ENCODE measurements at places on chromosomes 12 and 14.

GRCh38 chr14:26810631-26811030, 212.8 kb upstream of the NOVA1 start:
- no peak for DNase-seq

- DNase-seq, result no peak
These were observed 58.3 kb upstream of the NR2C1 start for GRCh38 chr12:95131589-95132340.

DNA sequence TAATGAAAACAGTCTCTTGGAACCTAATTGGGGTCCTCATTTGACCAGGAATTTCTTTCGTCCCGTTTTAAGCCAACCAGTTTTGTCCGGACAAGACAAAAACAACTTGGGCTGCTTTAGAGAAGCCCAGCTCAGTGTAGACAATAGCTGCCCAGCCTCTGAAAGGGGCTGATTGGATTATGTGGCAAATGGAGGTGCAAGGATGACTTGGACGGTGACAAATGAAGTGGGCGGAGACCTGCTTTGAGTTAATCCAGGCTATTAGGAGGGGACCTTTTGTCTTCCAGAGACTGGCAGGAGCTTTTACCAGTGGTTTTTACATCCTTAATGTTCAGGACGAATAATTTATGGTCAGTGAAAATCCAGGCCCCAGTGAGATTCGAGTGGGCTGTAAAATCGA, 4.8 kb downstream of the MEG3 start:
- no peak for DNase-seq

- no peak for DNase-seq
These were observed 86.0 kb downstream of the SETD3 start for GRCh38 chr14:99394602-99395156.

GRCh38 chr12:16691624-16692023, 85.7 kb upstream of the LMO3 start:
- no peak for DNase-seq

- no peak for DNase-seq
These were observed 133.3 kb upstream of the LMNTD1 start for GRCh38 chr12:25686351-25686750.

- DNase-seq, result no peak
These were observed 627 bp downstream of the HOXC8 start for GRCh38 chr12:54009171-54010052.

DNA sequence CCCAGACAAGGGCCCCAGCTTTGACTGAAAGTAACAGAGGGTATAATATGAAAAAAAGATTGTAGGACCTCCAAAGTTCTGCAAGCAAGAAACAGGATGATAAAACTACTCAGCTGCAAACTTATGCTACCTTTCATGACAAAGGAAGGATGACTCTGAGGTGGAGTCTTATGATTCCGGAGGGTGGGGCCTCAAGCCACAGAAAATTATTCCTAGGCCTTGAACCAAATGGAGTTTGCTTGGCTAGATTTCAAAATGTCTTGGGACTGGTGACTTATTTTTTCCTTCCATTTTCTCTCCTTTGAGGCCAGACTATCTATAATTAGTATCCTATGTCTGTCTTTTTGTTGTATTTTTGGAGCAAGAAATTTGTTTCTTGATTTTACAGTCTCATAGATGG, 336.4 kb downstream of the LRIG3 start:
- DNase-seq, result no peak

DNA sequence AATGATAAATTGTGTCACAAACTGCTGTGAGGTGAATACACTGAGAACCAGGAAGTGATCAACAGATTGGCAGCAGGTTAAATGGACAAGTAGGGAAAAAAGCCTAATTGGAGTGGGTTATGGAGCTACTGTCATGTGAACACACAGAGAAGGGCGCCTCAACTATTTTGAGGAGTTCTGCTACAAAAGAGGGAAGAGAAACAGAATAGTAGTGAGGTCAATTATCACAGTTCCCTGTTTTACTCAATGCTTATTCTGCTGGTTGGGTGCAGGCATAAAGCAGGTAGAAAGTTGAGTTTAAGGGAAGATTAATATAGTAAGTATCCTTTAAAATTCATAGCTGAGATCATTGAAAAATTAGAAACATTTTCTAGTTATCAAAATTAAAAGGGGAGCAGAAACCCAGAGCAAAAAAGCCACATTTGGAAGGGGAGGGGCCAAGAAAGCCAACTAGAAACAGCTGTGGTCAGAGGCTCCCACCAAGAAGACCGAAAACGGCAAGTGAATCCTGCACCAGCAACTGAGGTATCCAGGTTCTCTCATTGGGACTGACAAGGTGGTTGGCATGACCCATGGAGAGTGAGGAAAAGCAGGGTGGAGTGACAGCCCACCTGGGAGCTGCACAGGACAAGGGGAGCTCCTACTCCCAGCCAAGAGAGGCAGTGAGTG, 105.7 kb downstream of the ZC3H14 start:
- no peak for DNase-seq

DNA sequence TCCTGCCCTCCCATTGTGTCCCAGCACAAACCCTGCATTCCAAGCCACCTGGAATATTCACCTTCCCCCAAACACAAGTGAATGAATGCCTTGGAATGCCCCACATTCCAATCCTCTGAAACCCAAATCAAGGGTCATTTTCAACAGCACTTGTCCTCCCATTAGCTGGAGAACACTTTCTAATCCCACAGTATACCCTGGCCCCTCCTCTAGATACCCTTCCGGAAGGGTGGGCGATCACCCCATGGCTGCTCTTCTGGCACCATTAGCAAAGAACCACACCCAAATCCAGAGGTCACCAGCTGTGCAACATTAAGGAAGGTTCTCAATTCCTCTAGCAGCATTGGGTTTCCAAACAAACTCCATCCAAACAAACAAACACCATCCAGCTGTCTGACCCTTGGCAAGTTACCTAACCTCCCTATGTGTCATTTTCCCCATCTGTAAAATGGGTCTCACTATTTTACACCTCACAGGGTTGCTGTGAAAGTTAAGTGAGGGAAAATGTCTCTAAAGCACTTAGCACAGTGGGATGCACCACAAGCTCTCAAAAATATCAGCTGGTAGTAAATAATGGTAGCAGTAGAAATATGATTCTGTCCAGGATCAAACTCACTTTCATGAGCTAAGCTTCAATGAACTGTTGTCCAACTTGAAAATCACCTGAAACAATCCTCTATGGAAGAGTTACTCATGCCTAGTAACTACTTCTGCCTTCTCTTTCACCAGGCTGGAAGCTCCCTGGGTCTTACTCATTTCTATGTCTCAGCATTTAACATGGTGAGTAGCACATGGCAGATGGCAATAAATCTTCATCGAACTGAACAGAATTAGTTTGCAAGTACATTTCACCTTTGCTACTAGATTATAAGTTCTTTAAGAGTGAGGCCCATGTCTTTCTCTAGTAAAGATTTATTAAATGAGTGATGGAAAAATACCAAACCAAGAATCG, 5.3 kb downstream of the NUAK1 start:
- DNase-seq, result no peak

GRCh38 chr14:84785996-84786395, 743.9 kb upstream of the FLRT2 start:
- DNase-seq, result no peak

- no peak for DNase-seq
These were observed 145.8 kb downstream of the SLC38A6 start for GRCh38 chr14:61126603-61127498.

DNA sequence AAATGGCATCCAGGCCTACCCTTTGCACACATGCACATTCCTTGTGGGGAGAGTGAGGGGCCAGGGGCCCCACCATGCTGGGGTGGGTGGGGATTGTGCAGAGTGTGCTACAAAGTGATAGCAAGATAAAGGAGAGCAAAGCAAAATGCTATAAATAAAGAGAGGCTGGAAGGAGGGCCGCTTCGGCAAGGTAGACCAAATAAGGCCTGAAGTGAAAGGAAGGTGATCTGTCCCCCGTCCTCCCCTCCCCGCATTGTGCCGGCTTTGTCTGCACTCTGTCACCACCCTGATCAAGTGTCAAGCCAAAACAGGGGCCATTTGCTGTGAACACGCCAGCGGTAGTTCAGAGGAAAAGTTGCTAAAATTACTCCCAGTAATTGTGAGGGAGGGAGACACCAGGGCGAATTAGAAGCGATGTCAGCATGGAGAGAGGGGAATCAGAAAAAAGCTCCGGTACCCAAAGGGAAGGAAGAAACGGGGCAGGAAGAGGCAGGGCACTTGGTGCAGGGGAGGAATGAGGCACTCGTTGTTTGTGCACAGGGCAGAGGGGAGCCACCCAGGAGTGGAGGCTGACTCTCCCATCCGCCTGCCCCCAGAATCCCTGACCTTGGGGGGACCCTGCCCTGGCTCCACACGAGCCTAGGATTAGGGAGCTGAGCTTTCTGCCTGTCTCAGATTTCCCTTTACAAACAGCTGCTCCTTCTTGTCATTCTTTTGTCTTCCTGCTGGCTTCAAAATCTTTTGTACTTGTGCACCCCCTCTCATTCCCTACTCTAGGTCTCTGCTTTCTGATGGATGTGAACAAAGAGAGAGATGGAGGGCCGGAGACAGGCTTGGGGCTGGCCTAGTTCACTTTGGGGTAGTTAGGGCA, 2.9 kb upstream of the MYH7 start:
- DNase-seq, result no peak

GRCh38 chr12:123696646-123697045, 15.5 kb upstream of the ATP6V0A2 start:
- no peak for DNase-seq

DNA sequence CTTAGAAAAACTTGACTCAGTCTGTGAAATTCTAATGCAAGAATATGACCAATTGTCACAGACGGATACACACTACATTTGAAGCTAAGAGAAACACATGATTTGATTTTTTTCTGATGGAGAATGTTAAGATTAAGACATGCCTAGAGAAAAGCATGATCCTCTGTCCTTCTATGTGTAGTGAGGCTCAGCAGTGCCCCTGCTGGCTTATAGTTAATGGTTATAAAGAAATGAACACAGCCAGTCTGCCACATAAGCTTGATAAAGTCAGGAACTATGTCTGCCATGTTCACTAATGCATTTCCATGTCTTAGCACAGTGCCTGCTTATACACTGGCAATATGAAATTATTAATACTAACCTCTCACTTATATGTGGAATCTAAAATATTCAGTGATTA, 168.1 kb upstream of the DAAM1 start:
- no peak for DNase-seq

GRCh38 chr12:11758510-11759493, 109.3 kb downstream of the ETV6 start:
- DNase-seq, result no peak

GRCh38 chr12:57330992-57331391, 80.0 kb upstream of the STAC3 start:
- no peak for DNase-seq

GRCh38 chr12:124185971-124186686, 108.8 kb upstream of the RFLNA start:
- no peak for DNase-seq

GRCh38 chr14:49857427-49858003, 4.9 kb upstream of the NEMF start:
- DNase-seq, result no peak

All from GM12864 (cell line).